ENCODE measurements at places on chromosomes 13 and 19.

DNA sequence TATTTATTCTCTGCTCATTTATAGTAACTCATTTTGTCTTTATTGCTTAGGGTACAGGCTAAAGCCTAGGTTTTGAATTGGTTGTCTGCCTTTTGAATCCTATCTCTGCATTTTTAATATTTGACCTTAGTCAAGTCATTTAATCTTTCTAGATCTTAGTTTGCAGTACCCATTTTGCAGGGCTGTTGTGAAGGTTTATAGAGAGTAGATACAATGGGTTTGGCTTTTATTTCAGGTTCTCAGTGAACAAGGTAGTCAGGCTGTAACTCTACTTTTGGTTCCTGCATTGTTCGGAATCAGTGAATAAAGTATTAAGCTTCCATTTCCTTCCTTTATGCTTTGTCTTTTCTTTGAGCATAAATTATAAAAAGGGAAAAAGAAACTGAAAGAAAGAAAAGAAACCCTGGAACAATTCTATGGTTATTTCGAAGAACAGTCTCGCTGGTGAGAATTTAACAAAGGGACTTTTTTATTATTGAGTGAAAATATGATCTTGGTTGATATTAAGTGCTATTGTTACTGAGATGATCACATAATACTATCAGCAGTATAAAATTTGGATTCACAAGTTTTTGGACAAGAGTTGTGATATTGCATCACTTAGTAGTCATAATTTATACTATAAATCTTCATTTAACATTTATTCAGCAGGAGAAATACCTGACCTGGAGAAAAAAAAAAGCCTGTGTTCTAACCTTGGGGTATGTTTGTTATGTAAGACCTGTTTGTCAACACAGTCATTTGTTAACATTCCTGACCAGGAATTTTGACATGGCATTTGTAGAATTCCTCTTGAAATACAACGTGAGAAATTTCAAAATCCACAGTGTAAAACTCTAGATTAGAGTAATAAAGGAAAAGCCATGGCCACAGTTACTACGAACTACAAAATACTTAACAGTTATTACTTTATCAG, 91.3 kb downstream of the ZMYM2 start:
- DNase-seq: no peak

GRCh38 chr19:12527034-12527836, 24.0 kb downstream of the ZNF564 start:
- no peak for DNase-seq

- no peak for DNase-seq
Observed at GRCh38 chr13:102039264-102039663, 362.6 kb downstream of the FGF14 start.

DNA sequence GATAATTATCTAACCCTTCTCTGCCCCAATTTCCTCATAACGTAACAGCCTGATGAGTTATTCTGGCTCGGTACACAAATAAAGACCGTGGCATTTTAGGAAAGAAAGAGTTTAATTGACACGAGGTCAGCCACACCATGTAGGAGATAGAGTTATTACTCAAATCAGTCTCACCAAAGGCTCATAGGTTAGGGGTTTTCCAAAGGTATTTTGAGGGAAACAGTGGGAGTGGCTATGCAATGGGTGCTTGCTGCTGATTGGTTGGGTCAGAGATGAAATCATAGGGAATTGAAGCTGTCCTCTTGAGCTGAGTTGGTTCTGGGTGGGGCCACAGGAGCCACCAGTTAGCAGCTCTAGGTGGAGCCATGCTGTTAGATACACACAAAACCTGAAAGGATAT, 137.5 kb downstream of the FREM2 start:
- no peak for DNase-seq

DNA sequence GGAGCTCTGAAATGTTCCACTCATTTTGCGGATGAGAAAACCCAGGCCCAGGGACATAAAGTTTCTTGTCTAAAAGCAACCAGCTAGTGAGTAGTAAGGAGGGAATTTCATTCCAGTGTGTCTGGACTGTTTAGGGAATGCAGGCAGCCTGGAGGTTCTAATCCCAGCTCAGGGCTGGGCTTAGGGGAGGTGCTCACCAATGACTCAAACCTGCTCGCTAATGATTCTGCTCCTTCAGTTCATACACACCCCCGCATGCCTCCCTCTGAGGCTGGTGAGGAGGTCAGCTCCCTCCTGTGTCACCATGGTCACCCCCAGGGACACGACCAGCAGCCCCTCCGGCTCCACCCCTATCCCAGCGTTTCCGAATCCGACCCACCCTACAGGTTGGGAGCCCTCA, 34.6 kb downstream of the CYP4F2 start:
- DNase-seq: no peak
